ENCODE measurements at places on chromosomes 3 and 15.

- DNase-seq, result no peak
Measured at GRCh38 chr15:100779331-100780207, 100.1 kb upstream of the ALDH1A3 start.

GRCh38 chr15:56342653-56343052, 22.6 kb upstream of the TEX9 start:
- peak; percentile 81 for DNase-seq

GRCh38 chr3:151468284-151468917, 7.5 kb upstream of the IGSF10 start:
- peak; percentile 65 for DNase-seq

DNA sequence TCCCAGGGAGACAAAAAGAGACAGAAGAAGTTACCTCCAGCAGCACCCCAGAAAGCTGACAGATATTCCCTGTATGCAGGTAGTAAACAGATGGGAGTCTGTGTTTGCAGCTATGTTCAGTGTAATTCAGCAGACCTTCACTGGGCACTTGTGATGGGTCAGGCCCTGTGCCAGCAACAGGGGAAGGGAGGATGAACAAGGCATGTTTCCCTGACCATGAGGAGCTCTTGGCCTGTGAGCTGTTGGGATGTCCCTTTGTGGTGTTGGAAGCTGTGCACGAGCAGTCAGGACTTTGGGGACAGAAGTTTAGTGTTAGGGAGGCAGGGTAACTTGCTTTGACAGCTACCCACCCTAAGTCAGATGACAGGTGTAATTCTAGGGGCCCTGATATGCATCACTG, 106.0 kb upstream of the TRIM42 start:
- DNase-seq, result no peak

DNA sequence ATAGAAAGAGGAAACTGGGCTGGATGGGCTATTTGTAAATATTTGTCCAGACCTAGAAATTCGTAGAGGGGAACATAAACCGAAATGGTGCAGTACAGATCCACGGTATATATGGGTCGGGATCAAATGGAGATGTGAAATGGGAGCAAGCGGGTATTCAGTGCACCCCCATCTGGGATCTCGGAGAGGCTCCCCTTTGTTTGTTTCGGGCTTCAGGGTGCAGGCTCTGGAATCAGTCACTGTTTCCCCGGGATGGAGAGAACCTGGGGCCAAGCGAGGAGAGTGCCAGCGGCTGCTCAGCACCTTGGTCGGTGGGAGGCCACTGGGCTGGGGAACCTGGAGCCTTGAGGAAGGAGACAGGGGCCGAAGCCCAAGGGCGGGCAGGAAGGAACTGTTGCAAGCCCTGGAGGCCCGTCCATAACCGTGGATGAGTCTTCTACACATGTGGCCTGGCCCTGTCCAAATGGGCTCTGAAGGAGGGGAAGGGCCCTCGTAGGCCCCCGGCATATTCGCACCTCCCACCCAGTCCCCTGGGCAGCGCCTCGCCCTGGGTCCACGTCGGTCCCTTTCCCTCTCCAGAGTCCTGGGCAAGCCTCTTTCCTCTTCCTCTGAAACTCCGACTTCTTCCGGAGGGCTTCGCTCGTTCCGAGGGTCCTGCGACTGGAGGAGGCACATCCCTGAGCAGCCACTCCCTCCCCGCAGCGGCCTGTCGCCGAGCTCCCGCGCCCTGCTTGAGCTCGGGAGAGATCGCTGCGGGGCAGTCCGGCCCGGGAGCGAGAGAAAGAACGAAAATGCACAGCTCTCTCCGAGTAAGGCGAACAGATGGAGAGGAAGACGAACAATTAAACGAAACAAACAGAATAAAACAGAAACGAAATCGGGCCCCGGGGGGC, 3.0 kb downstream of the ISL2 start:
- peak; percentile 33 for DNase-seq

- no peak for DNase-seq
Measured at GRCh38 chr15:65204931-65205660, 6.2 kb downstream of the CILP start.

DNA sequence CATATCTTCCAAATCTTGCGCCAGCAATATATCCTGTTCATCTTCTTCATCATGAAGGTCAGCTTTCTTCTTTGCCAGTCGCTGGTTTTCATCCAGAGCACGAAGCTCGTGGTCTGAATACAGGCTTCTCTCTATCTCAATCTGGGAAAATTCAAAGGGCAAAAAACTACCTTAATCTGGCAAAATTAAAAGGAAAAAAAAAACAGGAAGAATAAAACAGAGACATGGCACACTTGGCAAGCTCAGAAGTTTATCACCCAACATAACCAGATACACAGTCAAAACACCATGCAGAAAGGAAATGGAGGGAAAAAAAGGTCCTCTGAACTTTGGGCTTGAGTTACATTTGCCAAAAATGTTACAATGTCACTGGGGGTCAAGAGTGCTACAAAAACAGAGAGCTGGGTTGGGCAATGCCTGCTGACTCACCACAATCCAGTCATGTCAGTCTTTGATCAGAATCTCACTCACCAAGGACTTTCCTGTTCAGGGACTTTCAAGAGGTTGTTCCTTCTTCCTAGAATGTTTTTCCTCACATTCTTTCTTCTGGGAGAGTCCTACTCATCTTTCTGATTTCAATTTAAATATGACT, 1.5 kb downstream of the MRPL46 start:
- no peak for DNase-seq

DNA sequence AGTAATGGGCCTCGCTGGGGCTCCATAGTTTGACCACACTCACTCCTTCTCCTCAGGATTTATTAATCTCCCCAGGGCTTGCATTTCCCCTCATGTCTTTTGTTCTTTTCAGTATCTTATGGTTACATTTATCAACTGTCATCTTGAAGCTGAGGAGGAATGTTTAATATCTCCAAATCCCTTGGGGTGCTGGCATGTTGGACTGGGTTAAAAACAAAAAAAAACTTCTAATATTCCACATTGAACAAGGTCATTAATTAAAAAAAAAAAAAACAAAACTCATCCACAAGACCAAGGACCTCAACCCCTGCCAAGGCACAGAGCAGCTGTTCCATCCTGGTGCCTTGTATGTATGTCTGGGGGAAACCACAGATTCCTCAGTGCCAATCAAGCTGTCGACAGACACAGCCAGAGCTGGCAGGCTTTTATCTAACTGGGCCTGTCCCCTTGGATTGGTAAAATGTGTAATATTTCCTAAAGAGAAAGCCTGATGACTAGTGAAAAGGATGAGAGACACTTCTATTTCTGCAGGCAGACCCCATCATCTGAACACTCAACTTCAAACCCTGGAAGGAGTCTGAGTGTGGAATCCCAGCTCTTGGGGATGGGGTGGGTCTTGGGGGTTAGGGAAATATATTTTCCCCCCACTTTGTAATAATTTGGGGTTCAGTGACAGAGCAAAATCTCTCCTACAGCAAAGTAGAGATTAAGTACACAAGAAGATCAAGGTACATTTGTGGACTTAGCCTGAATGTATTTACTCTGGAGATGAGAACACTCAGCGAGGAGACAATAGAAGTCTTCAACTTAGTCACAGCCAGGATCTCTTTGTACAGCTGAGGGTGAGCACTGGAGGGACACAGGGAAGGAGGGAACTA, 69.1 kb downstream of the TTC23 start:
- peak; percentile 34 for DNase-seq

- no peak for DNase-seq
Measured at GRCh38 chr15:47570881-47571640, 146.2 kb upstream of the SEMA6D start.

GRCh38 chr3:10867384-10867783, 51.4 kb downstream of the SLC6A11 start:
- no peak for DNase-seq

GRCh38 chr3:10340476-10340875, 19.6 kb upstream of the SEC13 start:
- DNase-seq, result no peak

GRCh38 chr3:135503760-135504686, 461.5 kb upstream of the PPP2R3A start:
- peak; percentile 93 for DNase-seq

DNA sequence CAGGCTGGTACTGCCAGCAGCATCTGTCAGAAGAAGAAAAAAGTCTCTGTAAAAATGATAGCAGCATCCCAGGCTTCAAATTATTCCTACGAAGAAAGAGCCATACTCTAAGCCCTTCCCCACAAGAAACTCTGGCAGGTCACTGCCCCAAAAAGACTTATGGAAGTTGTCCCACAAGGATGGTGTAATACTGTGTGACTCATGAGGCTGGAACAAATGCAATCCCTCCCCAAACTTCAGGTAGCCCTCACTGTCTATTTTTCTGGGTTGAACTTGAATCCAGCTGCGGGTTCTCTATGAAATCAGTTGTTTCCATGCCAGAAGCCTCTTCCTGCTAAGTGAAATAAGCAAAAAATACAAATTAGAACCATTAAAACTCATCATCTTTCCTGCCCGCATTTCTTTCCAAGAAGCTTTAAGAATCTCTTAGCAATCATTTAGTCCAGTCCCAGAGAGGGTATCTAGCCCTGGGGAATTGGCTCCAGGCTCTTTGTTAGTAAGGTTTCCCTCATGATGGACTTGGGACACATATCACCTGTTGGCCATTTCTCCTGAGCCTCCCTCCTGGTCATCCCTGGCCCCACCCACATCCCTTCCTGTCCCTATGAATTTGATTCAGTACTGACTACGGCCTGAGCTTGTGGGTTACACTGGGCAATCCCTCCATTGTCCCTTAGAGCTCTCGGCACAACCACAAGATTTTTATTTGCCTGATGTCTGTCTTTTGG, 51.7 kb downstream of the FAM174B start:
- DNase-seq, result no peak

- DNase-seq, result no peak
Measured at GRCh38 chr3:12809435-12809834, 13.0 kb downstream of the CAND2 start.

DNA sequence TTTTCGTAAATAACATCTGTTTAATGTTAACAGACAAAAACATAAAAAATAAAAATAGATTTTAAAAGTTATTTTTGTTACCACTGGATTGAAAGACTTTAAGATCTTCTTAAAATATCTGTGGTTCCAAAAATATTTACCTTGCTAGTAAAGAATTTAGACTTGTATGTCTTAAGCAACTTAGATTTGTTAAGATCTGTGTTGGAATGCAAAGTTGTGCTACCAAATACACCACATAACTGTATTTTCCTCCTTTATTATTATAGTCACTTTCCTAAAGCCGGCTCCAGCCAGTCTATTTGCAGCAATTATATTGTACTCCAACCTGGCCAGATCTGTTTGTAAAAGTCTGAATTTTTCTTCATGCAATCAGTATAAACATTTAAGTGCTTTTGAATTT, 63.7 kb downstream of the SPRED1 start:
- DNase-seq, result no peak

GRCh38 chr3:190435618-190436017, 14.1 kb downstream of the TMEM207 start:
- DNase-seq, result no peak

DNA sequence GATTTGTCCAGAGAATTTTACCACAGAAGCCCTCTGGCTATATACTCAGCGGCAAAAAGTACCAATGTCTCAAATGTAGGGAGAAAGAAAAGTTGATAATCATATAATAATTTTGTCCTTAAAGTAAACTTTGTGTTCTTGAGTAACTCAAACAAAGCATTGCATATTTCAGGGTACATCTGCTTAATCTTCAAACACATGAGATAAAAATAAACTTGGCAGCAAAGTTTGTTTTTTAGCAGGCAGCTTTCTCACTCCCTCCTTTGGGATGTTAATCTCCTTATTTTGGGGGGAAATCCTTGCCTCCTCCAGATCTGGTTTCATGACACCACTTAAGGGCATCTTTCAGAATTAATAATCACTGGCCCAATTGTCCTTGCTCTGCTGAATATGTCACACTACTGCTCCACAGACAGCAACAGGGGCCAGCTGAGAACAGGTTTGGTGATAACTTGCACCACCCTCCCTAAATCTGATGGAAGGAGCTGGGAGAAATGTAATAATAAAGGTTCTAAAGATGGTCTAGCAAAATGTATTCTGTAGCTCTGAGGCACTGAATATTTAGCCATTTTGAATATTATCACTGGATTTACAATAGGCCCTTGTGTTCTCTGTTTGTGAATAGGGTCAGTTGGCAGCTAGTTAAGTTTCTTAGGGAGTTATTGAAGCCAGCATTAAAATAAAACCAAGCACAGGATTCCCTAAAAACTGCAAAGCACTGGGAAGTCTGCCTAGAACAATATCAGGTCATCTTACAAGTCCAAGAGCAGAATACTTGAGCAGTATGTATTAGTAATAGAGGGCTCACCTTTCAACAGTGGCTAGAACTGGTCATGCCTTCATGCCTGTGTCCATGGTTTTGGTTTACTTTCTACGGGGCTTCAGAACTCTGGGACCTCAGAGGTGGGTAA, 79.2 kb downstream of the EFL1 start:
- no peak for DNase-seq

DNA sequence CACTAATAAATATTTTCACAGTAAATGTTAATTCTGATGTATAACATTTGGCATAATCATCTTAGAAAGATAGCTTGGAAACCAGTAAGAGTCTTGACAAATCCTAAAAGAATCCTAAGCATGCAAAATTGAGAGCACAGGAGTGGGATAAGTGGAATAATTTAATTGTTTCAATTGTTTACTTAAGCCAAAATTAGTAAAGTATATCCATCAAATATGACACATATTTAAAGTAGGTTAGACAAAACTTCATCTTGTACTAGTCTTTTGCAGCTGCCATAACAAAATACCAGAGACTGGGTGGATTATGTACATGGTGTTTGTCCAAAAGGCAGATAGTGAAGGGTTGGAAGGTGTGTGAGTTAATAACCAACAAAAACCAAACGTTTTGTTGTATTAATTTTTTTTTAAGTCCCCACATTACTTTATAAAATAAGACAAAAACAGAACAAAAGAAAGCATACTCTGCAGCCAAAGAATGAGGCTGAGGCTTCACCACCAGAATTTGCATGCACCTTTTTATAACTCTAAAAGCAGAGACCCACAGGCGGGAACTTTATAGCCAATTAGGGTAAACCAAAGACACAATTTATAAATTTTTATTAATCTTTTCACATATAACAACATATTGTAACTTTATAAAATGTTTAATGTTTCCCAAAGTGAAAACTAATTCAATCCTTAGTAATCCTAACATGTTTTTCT, 41.9 kb upstream of the CD200R1L start:
- no peak for DNase-seq

All from NCI-H146 (cell line).